ENCODE measurements at places on chromosomes 11 and 22. TPM values are rescaled to one million over a fixed set of nuclear protein-coding genes. Genes with fewer than 3 reads are reported as not detected.

TMEM191B gene
- 2.6 TPM for polyA plus RNA-seq

IL18BP gene
- polyA plus RNA-seq: 2.9 TPM

CNGA4 gene
- 0.06 TPM for polyA plus RNA-seq

RIMBP3B gene
- polyA plus RNA-seq: 0.01 TPM

PYGM gene
- 1.7 TPM for polyA plus RNA-seq

DEUP1 gene
- polyA plus RNA-seq: not detected

LINC01488 gene
- not detected for polyA plus RNA-seq

MS4A15 gene
- polyA plus RNA-seq: not detected

KCNJ11 gene
- polyA plus RNA-seq: 0.67 TPM

ZNF280B gene
- not detected for polyA plus RNA-seq

MMP27 gene
- 0.04 TPM for polyA plus RNA-seq

CCS gene
- polyA plus RNA-seq: 39.8 TPM

C1QTNF4 gene
- polyA plus RNA-seq: 0.47 TPM

VPREB1 gene
- polyA plus RNA-seq: not detected

Data from esophagus (tissue), 2 donors.